Neural progenitor cell (in vitro differentiated cells): ENCODE measurements at places on chromosomes 4 and X. TPM values are rescaled to one million over a fixed set of nuclear protein-coding genes. Genes with fewer than 3 reads are reported as not detected.

The PDLIM3 gene
- 1.4 and 5.2 TPM in 2 replicates for total RNA-seq

GRCh38 chr4:140286456-140286855, 87.0 kb upstream of the SCOC start:
- no peak for DNase-seq
- no peaks in the 10 kb centered on the region for H3K36me3 ChIP-seq
- no peak overlapping the region for H3K4me3 ChIP-seq

DNA sequence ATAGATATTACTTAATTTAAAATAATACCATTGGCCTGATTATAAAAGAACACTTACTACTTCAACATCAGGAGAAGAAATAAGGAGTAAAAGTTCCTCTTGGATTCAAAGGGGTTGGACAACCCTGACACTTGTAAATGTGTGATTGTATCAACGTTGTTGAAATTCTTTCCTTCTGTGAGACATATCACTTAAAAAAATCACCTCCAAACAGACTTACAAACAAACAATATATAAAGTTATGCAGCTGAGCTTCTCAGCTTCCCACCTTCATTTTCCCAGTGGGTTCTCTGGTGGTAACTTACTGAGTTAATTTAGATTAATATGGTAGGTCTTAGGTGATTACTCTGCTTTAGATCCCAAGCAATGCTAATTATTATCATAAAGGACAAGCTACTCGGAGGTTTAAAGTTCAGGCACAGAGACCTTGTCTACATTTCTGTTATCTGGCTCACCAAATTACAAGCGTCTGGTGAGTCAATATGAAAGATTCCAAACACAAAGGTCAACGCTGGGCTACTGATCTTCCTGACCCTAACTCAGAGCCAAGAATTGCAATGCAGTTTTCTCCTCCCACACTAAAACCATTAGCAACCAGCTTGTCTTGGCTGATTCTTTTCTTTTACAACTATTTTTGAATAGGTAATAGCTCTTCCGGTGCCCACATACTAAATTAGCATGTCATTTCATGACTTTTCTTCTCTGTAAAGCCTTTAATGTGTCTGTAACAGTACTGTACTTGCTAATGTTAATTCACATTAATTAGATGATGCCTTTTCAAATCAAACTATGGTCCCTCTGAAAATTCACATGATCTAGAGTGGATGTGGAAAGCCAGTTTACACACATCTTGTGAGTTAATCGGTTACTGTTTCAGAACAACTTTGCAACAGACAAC, 157.6 kb downstream of the RASL11B start:
- no peaks in the 10 kb centered on the region for H3K36me3 ChIP-seq
- H3K27me3 ChIP-seq: no peaks in the 10 kb centered on the region
- no peaks in the 10 kb centered on the region for H3K4me1 ChIP-seq
- H3K27ac ChIP-seq: no peak overlapping the region
- DNase-seq: no peak
- no peak overlapping the region for H3K4me3 ChIP-seq

The RGN gene
- total RNA-seq: 0.62 and 0.92 TPM in 2 replicates

The GUCY1B1 gene
- 10.8 and 10.9 TPM in 2 replicates for total RNA-seq
